Endodermal cell (in vitro differentiated cells): ENCODE measurements at places on chromosomes 3 and 15.

GRCh38 chr3:58352626-58353025 lies 19.9 kb downstream of the PXK start:
- H3K36me3 ChIP-seq, result no peaks in the 10 kb centered on the region
- H3K4me1 ChIP-seq, result peaks cover 6% of the 10 kb centered on the region
- DNase-seq, result no peak
- H3K27me3 ChIP-seq, result no peaks in the 10 kb centered on the region

DNA sequence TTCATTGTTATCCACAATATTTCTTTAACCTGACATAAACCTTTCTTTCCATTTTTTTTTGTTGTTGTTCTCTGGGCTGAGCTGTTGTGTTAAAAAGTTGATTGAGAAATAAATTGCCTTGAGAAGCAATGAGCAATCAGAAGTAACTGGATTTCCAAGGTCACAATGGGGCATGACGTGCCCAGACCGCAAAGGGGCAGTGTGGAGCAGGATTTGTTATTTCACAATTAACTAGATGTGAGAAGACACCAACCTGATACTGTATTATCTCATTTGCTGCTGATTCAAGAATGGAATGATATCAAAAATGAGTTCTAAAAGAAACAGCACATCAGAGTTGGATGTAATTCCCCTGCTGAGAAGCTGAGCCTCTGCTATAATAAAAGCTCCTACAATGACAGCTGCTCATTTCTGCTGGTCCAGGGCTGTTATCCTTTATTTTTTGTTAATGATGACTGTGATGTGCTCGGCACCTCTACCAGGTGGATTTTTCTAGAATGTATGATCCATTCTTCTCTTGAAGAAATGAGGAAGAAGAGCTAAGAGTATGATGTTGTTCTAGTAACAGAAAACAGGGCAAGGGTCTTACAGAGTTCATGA lies 28.1 kb downstream of the CPNE4 start:
- H3K4me3 ChIP-seq, result no peak overlapping the region
- no peak overlapping the region for H3K27ac ChIP-seq
- H3K27me3 ChIP-seq, result peaks cover 6% of the 10 kb centered on the region
- no peaks in the 10 kb centered on the region for H3K36me3 ChIP-seq
- peak; percentile 84 for DNase-seq

DNA sequence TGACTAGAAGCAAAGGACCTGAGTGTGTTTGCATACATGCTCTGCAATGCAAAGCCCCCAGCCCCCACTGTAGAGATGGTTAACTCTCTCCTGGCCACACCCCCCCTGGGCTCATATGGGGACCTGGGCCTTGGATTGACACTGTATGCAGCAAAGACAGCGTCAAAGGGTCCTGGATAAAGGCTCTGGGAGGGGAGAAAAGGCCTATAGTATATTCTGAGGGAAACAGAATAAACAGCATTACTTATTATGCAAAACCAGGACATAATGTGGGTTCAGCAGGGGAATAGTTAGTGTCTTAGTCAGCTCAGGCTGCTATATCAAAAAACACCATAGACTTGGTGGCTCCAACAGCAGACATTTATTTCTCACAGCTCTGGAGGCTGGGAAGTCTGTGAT lies 158.7 kb downstream of the APBA2 start:
- peak overlapping the region; percentile 63 for H3K27ac ChIP-seq
- no peaks in the 10 kb centered on the region for H3K4me1 ChIP-seq
- DNase-seq, result no peak

DNA sequence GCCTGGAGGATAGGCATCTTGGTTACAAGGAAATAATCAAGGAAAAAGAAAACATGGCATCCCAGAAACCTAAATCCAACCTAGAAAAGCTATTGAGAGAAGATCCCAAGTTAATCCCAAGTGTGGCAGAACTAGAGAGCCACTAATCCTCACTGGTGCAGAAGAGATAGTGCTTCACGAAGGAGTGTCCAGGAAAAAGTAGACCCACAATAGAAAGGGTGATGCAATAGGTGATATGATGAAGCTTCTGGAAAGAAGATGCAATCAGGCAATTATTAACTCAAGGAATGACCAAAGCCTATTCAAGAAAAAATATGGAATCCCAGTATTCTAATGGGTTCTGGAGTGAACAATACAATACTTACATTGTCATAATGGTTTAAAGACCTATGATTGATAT lies 95.2 kb downstream of the AQP9 start:
- no peak for DNase-seq
- H3K36me3 ChIP-seq, result no peaks in the 10 kb centered on the region
- no peak overlapping the region for H3K4me3 ChIP-seq
- no peaks in the 10 kb centered on the region for H3K27me3 ChIP-seq
- peaks cover 5% of the 10 kb centered on the region for H3K4me1 ChIP-seq

- DNase-seq, result peak; percentile 90
- H3K27ac ChIP-seq, result no peak overlapping the region
- no peaks in the 10 kb centered on the region for H3K4me1 ChIP-seq
- no peaks in the 10 kb centered on the region for H3K27me3 ChIP-seq
Measured at GRCh38 chr3:9947025-9947995, 4.9 kb downstream of the PRRT3 start.
